ENCODE measurements at places on chromosomes 16 and 17. TPM values are rescaled to one million over a fixed set of nuclear protein-coding genes. Genes with fewer than 3 reads are reported as not detected.

Gene CDRT15L2
- not detected for polyA plus RNA-seq

GRCh38 chr17:32116937-32117336 is 25.4 kb upstream of the RHOT1 start:
- DNase-seq: no peak

DNA sequence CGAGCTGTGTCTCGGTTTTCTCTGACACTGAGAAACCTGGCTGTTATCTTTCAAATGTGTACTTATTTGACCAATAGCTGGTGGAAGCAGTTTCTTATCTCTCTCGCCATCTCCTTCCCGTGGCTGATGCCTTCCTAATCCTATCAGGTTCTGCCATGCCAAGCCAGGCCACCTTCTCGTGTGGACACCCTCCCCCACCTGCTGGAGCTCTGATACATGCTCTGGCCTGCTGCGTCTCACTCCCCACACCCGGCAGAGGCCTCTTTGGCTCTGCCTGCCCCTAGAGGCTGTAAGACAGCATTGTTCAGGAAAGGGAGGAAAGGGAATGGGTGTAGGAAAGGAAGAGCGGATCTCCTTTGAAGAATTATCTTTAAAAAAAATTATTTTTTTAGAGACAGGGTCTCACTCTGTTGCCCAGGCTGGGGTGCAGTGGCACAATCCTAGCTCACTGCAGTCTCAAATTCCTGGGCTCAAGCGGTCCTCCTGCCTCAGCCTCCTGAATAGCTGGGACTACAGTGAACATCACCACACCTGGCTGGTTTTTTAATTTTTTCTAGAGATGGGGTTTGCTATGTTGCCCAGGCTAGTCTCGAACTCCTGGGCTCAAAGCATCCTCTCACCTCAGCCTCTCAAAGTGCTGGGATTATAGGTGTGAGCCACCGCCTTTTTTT is 7.5 kb upstream of the ARMC5 start:
- DNase-seq: no peak

DNA sequence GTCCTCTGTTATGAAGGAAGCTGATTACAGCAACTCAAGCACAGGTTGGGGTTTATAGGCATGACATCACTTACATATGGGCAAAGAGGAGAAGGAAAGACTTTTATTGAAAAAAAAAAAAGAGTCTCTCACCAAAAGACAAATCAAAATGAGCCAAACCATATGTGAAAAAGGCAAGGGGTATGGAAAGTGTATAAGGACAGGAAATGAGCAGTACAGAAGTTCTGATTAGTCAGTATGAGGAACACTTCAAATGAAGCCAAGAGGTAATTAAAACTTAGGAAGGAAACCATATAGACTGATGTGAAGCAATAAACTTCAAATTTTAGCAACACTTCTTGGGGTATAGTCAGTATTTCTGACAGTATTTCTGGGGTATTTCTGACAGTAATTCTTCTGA is 1372.6 kb downstream of the CDH11 start:
- peak; percentile 41 for DNase-seq

- no peak for DNase-seq
These were observed 7.2 kb upstream of the MRPS23 start for GRCh38 chr17:57856792-57857620.

GRCh38 chr17:64984851-64985521 is 65.7 kb upstream of the LRRC37A3 start:
- no peak for DNase-seq

DNA sequence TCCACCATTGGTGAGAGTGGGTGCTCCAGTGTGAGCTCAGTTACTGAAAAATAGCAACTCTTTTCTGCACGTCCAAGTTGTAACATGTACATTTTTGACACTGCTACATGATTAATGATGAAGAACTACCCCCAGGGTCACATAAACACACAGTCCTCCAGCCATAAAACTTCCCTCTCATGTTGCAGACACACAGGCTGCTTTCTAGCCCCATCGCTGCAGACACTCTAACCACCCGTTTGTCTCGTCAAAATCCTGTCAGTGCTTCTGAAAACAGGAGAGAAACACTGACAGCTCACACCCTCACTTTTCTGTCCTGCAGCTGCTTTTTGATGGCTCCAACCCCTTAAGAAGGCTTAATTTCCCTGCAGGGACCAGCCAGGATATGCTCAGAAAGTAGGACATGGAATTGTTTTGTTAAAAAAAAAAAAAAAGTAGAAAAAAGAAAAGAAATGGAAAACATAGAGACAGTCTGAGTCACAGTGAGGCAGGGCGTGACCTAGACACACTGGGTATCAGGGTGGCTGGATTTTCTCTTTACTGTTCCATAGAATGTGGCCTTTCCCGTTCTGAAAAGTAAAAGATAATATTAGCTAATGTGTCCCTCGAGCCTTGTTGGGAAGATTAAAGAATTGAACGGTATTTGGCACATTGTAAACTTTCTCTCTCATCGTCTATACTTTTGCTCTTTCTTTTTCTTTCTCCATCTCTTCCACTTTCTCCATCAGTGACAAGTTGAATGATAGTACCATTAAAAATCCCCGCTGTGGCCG is 20.7 kb upstream of the CCL5 start:
- no peak for DNase-seq

Gene PGAP6
- 23.8 TPM for polyA plus RNA-seq

GRCh38 chr16:50550035-50550434 is 1.8 kb downstream of the NKD1 start:
- no peak for DNase-seq

DNA sequence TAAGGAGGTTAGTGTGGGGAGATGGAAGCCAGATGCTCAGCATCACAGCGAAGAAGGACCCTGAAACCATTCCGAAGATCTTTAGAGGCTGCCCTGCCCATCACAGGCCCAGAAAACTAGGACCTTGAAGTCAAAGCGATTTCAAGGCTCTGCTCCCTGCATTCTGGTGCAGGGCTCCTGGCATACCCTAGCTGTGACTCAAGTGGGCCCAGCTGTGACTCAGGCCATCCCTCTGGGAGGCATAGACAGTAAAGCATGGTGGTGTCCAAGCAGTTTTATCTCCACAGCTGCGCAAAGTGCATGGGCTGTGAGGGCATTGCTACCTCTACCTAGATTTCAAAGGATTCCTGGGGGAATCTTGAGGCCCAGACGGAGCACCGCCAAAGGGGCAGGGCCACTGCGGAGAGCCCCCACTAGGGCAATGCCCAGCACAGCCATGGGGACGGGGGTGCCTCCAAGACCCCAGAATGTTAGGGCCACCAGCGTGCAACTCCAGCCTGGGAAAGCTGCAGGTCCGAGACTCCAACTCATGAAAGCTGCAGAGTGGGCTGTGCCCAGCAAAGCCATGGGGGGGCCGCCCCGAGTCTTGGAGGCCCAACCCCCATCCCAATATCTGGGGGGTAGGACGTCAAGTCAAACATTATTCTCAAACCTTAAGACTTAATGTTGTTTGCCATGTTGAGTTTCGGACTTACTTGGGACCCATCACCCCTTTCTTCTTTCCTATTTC is 11.7 kb upstream of the ZNF594 start:
- no peak for DNase-seq

Measured in muscle of back (tissue), 13 donors.